Suprapubic skin (tissue), 4 donors: ENCODE measurements at places on chromosomes 2 and 18. TPM values are rescaled to one million over a fixed set of nuclear protein-coding genes. Genes with fewer than 3 reads are reported as not detected.

Gene CNTNAP5
- not detected for total RNA-seq

Gene LYPD1
- 0.34 TPM for total RNA-seq

Gene SLC5A7
- not detected for total RNA-seq

Gene PSMA8
- total RNA-seq, result not detected

Gene NEU4
- total RNA-seq, result 0.70 TPM

Gene TTC39C
- total RNA-seq, result 78.9 TPM

Gene SLC23A3
- total RNA-seq, result 3.2 TPM

Gene CELF4
- total RNA-seq, result not detected

Gene MC4R
- not detected for total RNA-seq

Gene MYL1
- not detected for total RNA-seq

DNA sequence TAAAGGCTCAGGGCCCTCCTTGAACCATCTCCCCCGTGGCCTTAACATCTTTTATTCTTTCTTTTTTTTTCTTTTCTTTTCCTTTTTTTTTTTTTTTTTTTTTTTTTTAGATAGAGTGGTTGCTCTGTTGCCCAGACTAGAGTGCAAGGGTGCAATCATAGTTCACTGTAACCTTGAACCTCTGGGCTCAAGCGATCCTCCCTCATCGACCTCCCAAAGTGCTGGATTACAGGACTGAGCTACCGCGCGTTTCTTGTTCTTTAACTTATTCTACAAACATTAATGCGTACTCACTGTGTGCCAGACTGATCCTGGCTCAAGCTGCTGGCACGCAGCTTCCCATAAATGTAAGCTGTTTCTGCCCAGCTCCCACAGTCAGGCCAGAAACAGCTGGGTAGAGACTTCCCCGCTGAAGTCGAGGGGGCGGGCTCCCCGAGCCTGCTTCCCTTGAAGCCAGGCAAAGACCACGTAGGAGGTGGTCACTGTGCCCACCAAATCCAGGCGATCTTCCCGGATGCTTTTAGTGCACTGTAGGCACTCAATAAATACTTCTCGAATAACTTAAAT is 29.2 kb upstream of the ATP6V1B1 start:
- no peak overlapping the region for H3K27ac ChIP-seq
- H3K27me3 ChIP-seq, result peaks cover 96% of the 10 kb centered on the region
- H3K4me1 ChIP-seq, result peaks cover 14% of the 10 kb centered on the region
- H3K36me3 ChIP-seq, result no peaks in the 10 kb centered on the region
- no peak for DNase-seq

- no peak for DNase-seq
- no peak overlapping the region for H3K4me3 ChIP-seq
- H3K27ac ChIP-seq, result no peak overlapping the region
- no peaks in the 10 kb centered on the region for H3K36me3 ChIP-seq
Observed at GRCh38 chr18:22346401-22346952, 71.2 kb downstream of the CTAGE1 start.

DNA sequence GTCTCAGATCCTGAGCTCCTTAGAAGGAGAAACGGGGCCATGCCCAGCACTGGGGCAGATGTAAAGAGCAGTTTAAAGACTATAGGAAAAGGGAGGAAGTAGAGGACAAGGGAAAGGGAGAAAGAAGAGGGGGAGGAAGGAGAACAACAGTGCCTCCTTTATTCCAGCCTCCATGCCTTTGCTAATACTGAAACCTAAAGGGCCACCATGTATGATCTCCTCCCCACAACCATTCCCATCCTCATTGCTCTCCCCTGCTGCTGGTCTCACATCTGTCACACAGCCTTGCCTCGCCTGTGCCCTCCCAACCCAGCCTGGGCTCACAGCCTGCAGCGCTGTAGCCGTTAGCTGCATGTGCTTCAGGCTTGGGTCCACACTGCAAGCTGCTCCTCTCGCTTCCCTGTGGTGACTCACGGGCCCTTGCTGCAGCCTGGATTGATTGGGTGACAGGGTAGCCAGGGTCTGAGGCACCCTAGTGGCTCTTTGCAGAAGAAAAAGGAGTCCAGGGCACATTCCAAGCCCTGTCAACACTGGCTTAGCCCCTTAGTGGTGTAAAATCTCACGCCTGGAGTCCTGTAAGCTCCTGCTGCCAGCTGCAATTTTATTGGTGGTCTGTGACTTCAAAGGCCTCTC is 281.9 kb downstream of the SRBD1 start:
- H3K27ac ChIP-seq, result no peak overlapping the region
- H3K4me1 ChIP-seq, result no peaks in the 10 kb centered on the region
- no peak for DNase-seq
- H3K27me3 ChIP-seq, result no peaks in the 10 kb centered on the region
- H3K36me3 ChIP-seq, result no peaks in the 10 kb centered on the region
- H3K4me3 ChIP-seq, result no peak overlapping the region

GRCh38 chr2:158936978-158937377 is 31.5 kb upstream of the TANC1 start:
- H3K36me3 ChIP-seq, result no peaks in the 10 kb centered on the region
- peaks cover 5% of the 10 kb centered on the region for H3K4me1 ChIP-seq
- H3K27ac ChIP-seq, result no peak overlapping the region

GRCh38 chr2:190635781-190636180 is 13.1 kb upstream of the NAB1 start:
- no peak overlapping the region for H3K27ac ChIP-seq
- peaks cover 19% of the 10 kb centered on the region for H3K4me1 ChIP-seq
- DNase-seq, result no peak
- H3K27me3 ChIP-seq, result no peaks in the 10 kb centered on the region
- no peak overlapping the region for H3K4me3 ChIP-seq

- H3K27me3 ChIP-seq, result no peaks in the 10 kb centered on the region
- no peak overlapping the region for H3K27ac ChIP-seq
- no peaks in the 10 kb centered on the region for H3K36me3 ChIP-seq
Observed at GRCh38 chr2:140027320-140027719, 1247.1 kb upstream of the NXPH2 start.

DNA sequence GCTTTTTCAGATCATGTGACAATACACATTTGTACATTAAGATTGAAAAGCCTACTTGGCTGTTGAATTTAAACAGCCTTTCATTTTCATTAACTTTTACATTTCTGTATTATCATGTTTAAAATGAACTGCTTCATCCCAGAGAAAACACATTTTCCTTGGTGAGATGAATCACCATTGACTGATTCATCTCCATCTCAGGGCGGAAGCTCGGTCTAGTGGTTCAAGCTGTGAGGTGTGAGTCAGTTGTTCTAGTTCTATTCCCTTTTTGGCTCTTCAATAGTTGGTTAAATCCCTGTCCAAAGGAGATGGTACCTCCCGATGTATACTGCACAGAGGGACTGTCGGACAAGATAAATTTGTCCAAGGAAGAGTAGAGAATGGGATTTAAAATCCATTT is 189.7 kb downstream of the ADCYAP1 start:
- no peak for DNase-seq
- H3K27me3 ChIP-seq, result no peaks in the 10 kb centered on the region
- H3K36me3 ChIP-seq, result no peaks in the 10 kb centered on the region
- H3K4me3 ChIP-seq, result no peak overlapping the region
- no peaks in the 10 kb centered on the region for H3K4me1 ChIP-seq

- no peak for DNase-seq
- no peaks in the 10 kb centered on the region for H3K4me1 ChIP-seq
- H3K27me3 ChIP-seq, result peaks cover 2% of the 10 kb centered on the region
- H3K4me3 ChIP-seq, result no peak overlapping the region
- no peak overlapping the region for H3K27ac ChIP-seq
Observed at GRCh38 chr2:44786045-44786816, 155.3 kb upstream of the SIX3 start.

DNA sequence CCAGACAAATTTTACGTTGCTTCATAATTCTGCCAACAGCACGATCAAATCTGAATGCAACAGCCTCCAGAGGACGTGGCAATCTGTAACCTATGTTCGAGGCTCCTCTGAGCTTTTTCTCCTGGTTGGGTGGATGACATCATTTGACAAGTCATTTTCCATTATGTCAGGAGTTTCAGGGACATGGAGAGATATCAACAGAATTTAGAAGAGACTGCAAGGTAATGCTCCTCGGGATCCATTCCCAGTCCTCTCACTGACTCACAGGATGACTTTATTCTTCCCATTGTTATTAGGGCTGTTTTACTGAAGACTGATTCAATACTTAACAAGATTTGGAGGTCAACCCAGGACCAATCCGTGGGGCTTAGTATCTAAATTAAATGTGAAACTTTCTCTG is 72.5 kb upstream of the RNF152 start:
- H3K36me3 ChIP-seq, result no peaks in the 10 kb centered on the region
- no peak overlapping the region for H3K4me3 ChIP-seq
- no peak for DNase-seq

- peaks cover 15% of the 10 kb centered on the region for H3K4me1 ChIP-seq
- H3K27ac ChIP-seq, result peak overlapping the region; percentile 88
- no peaks in the 10 kb centered on the region for H3K36me3 ChIP-seq
- peak overlapping the region; percentile 85 for H3K4me3 ChIP-seq
Observed at GRCh38 chr18:9708434-9709303, 568 bp downstream of the RAB31 start.

DNA sequence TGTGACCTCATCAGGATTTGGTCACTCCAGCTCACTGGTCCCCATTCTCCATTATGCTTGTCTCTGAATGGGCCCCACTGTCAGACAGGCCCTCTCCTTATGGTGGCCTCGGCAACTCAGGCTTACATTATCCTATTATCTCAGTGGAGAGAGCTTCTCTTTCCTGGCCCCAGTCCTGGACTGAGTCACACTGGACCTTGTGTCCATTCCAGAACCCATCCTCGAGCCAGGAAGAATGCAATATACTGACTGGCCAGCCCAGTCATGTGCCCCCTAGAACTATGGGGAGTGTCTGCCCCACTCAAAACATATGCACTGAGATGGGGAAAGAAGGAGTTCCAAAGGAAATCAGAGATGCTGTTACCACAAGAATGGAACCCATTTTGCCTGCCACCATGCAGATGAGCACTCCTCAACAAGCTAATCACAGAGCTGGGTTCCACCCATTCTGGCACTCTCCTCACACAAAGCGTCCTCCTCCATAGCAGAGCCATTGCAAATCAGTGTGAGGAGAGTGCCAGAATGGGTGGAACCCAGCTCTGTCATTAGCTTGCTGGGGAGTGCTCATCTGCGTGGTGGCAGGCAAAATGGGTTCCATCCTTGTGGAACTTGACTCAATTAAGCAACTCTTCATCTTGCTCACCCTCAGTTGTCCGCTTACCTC is 71.9 kb downstream of the CHRNA1 start:
- no peak for DNase-seq
- no peak overlapping the region for H3K27ac ChIP-seq
- no peaks in the 10 kb centered on the region for H3K27me3 ChIP-seq
- peaks cover 3% of the 10 kb centered on the region for H3K4me1 ChIP-seq
- no peaks in the 10 kb centered on the region for H3K36me3 ChIP-seq

DNA sequence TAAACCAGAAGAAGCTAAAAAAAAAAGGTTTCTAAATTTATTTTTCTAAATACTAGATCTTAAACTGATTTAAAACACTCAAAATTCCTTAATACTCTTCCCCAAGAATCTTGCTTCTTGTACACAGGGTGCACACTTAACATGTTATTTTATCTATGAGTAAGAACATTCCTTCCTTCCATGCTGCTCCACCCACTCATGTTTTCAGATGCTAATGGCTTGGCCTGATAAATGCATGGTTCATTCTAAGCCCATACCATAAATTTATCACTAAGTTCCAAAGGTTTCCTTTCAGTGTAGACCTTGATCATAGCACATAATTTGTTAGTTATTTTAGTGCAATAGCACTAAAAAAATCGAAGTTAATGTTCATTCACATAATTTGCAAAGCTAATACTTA is 8.1 kb downstream of the FBXO48 start:
- no peak overlapping the region for H3K4me3 ChIP-seq
- peaks cover 10% of the 10 kb centered on the region for H3K4me1 ChIP-seq
- DNase-seq, result no peak
- H3K36me3 ChIP-seq, result no peaks in the 10 kb centered on the region

DNA sequence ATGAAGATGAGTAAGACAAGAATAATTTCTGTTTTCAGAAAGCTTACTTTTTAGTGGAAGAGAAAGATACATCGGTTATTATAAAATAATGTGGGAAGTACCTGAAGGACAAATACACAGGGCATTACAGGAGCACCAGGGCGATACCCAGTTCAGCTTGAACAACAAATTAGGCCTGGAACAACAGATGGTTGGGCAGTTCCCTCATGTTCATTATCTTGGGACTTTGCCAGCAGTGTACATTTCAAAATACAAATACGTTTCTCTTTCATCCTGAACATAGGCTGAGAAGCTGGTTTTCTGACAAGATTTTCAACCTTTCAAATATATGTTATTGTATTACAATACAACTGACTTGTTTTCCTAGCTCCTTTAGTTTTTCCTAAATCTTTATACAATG is 79.6 kb downstream of the TGIF1 start:
- no peaks in the 10 kb centered on the region for H3K4me1 ChIP-seq
- no peak overlapping the region for H3K4me3 ChIP-seq
- H3K36me3 ChIP-seq, result no peaks in the 10 kb centered on the region
- no peaks in the 10 kb centered on the region for H3K27me3 ChIP-seq

GRCh38 chr18:13574355-13574754 is 152.0 kb downstream of the FAM210A start:
- peak overlapping the region; percentile 33 for H3K27ac ChIP-seq
- DNase-seq, result no peak
- no peaks in the 10 kb centered on the region for H3K27me3 ChIP-seq
- H3K4me3 ChIP-seq, result no peak overlapping the region

DNA sequence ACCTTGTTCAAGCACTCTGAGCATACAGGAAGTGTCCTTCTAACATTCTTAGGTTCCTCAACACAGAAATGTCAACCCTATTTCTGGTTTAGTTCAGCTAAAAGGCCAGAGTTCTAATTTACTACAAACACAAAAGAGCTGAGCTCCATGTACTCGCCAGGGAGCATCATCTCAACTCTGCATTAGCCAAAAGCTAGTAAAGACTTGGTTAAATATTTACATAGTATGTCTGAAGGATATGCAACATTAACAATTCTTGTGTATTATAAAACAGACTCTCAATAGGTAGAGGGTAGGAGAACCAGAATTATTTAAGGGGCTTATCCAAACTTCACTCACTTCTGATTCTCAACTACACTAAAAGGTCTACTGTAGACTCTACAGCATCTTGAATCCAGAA is 154.6 kb downstream of the THADA start:
- no peak for DNase-seq
- H3K27ac ChIP-seq, result no peak overlapping the region
- H3K27me3 ChIP-seq, result no peaks in the 10 kb centered on the region
- peaks cover 3% of the 10 kb centered on the region for H3K4me1 ChIP-seq
- H3K4me3 ChIP-seq, result no peak overlapping the region

DNA sequence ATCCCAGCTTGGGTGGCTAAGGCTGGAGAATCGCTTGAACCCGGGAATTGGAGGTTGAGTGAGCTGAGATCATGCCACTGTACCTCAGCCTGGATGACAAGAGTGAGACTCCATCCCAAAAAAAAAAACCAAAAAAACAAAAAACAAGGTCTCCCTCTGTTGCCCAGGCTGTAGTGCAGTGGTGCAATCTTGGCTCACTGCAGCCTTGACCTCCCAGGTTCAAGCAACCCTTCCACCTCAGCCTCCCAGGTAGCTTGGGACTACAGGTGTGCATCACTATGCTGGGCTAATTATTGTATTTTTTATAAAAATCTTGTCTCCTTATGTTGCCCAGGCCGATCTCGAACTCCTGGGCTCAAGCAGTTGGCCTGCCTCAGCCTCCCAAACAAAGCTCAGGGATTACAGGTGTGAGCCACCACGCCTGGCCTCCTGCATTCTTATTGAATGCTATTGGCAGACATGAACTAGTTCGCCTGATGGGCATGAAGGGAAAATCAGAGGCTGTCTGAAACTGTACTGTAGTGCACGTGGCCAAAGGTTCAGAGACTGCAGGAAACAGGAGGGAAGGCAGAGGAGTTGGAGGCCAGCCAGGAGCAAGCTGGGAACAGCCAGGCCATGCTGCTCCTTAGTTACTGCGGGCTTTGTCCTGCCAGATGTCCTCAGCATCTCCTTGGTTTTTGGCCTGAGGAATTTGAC is 16.0 kb upstream of the ASXL2 start:
- no peak overlapping the region for H3K4me3 ChIP-seq
- no peaks in the 10 kb centered on the region for H3K4me1 ChIP-seq
- H3K27ac ChIP-seq, result no peak overlapping the region
- no peaks in the 10 kb centered on the region for H3K36me3 ChIP-seq
